ENCODE measurements at places on chromosomes 2 and 18.

- DNase-seq, result no peak
These were observed 3.3 kb downstream of the AGAP1 start for GRCh38 chr2:235497096-235497495.

GRCh38 chr18:77093067-77093430 lies 39.5 kb downstream of the MBP start:
- no peak for DNase-seq

DNA sequence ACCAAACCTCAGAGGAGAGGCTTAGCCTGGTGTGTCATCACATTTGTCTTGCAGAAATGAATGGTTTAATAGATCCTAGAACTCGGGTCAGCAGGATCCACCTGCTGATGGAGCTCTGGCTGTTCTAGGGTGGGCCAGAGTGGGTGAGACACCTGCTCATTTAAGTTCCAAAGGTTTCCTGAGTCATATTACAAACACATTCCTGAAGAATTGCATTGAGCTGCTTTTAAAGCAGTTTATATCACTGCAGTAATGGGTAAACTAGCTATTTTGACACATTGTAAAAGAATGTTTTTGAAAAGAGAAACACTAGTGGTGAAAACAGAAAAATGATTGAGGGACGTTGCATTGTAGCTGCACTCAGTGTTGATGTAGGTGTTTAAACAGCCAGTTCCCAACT lies 175.3 kb upstream of the TCF4 start:
- DNase-seq, result no peak

DNA sequence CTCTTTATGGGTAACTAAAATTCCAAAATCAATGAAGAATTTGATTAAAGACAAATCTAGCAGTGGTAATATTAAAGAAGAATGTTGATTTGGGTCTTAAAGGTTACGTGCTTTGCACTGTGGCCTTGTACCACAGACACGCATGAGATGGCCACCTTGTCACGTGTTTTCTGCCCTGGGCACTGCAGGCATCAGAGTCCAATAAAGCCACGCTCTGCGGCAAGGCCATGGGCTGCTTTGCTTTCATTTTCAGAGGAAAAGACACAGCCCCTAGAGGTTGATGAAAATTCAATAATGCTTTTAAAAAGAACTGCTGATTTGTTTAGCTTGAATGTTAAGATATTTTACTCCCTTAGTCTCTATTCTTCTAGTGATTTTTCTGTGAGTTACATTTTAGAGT lies 30.4 kb downstream of the AOX1 start:
- DNase-seq, result no peak

DNA sequence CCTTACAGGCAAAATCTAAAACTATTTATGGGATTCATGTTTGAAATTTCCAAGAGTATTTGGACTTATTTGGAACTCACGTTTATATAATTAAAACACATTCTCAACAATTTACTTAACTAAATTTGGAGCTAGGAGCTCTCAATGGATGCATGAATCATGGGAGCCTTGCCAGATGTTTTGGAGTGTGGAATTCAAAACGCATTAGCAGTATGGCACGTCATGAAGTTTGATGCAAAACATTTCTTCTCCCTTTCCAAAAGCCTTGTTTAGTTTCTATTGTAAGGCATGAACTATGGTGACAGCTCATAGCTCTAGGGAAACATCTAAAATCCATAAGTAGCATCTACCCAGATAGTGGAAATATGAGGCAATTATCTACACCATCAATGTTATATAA lies 701.6 kb downstream of the SATB2 start:
- DNase-seq, result no peak

- peak; percentile 26 for DNase-seq
These were observed 42.6 kb upstream of the EDAR start for GRCh38 chr2:109031476-109032228.

DNA sequence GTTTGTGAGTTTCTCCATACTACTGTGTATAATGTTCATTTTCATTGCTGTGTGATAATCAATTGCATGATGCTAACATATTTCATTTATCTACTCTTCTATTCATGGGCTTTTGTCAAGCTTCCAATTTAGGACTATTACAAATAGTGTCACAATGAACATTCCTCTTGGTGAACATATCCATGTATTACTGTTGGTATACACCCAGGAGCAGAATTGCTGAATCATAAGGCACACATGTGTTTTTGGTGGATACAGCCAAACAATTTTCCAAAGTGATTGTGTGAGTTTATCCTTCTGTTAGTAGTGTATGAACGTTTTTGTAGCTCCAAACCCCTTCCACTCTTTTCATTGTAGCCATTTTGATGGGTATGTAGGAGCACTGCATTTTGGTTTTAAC lies 101.6 kb upstream of the COPS8 start:
- DNase-seq, result peak; percentile 22

GRCh38 chr18:76658627-76659026 lies 163.6 kb upstream of the ZNF516 start:
- no peak for DNase-seq

- DNase-seq, result no peak
These were observed 70.8 kb upstream of the SLC1A4 start for GRCh38 chr2:64918220-64918886.

DNA sequence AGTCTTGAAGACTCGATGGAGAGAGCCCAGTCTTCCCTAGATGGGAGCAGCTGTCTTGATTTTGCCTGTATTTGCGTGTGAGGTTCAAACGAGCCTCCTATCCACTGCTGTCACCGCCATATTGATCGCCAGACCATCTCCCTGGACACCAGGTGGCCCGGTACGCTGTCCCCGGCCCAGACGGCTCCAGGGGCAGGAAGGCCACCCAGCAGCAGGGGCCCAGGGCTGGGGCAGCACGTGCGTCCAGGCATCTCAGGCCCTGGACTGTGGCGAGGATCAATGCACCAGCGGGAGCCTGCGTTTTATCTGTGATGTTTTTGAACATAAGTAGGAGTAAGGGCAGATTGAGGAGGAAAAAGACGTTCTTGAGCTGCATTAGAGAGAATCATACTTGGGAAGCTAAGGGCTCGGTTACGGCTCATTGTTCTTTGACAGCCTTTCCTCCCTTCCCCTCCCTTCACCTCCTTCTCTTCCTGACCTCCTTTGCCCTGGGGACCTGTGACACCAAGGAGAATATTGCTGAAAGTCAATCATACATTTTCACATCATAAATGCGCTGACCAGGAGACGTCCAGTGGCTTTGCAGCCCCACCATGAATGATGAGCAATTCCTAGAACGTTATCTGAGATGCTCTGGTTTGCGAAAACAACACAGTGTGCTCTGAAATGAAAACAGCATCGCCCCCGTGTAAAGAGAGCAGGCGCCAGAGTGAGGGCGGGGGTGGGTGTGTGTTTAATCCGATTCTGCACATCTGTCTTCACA lies 711.2 kb upstream of the SALL3 start:
- DNase-seq, result no peak

DNA sequence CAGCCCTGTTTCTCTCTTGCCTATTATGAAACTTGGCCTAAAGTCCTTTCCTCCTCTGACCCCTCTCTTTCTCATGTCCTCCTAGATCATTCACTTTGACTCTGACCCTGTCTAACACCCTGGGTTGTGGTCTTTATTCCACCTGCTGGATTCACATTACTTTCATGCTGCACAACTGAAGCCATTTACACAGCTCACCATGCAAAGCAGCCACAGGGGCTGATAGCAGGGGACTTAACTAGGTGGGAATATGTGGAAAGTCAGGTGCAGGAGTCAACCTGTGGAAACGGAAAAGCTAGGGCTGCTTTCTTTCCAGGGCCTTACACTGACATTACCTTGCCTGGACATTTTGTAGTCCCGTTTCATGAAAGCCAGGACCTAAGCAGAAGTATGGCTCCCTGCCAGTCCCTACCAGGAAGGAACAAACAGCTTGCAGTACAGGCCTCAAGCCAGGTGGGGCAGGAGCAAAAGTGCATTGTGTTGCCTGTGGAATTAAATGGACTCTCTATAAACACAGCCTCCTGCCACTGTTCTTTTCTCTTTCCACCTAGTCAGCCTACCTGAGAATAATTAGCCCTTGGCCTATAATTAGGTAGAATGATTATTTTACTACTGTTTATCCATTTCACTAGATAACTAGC lies 11.8 kb downstream of the MAPRE3 start:
- DNase-seq, result peak; percentile 63

DNA sequence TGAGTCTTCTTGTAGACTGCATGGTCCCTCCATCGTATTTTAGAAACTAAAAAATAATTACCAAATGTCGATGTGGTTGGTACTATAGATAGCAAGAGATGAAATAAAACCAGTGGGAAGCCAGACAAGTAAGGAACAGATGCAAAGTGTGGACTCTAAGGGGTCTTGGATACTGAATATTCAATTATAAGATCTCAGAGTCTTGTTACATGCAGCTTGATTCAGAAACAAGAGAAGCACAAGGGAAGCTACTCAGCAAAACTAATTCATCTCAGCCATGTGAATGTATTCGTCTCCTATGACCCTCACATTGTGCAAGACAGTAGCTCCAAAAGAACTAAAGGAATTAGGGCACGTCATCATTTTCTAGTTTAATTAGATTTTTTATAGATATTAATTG lies 80.9 kb downstream of the CDH20 start:
- DNase-seq, result no peak
